SW480 (cell line): ENCODE measurements at places on chromosomes 6 and 20.

DNA sequence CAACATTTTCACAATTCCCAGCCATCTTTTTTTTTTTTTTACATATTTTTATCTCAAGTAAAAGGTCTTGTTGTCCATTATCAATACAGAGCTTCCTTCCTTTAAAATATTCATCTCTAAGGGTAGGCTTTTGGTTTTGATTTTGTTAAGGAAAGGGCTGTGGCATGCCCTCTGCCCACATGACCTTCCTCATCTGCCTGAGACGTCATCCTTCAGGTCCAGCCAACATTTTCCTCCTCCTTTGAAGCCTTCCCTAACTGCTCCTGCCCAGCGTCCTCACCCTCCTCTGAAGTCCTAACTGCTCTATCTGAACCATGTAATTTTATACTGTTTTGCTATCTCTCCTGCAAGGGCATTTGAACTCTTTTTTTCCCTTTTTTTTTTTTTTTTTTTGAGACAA is 73.9 kb upstream of the TGM3 start:
- DNase-seq, result no peak

DNA sequence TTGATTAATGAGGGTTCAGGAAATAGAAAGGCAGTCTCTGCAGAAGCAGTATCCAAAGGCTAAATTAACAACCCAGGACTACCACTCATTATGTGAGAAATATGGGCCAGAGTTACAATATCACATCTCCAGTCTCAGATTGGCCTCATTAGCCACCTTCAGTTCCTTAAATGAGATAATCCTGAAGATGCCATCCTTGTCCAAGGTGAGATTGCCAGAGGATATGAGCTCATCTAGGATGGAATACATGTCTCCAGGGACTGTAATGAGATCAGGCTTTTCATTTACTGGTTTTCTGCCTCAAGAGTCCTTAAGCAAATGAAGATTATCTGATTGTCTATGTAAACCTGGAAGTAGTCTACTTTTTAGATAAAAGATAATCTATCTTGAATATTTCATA is 196.3 kb downstream of the FUT9 start:
- DNase-seq, result no peak

GRCh38 chr6:100740439-100740838 is 140.7 kb downstream of the ASCC3 start:
- DNase-seq, result no peak

DNA sequence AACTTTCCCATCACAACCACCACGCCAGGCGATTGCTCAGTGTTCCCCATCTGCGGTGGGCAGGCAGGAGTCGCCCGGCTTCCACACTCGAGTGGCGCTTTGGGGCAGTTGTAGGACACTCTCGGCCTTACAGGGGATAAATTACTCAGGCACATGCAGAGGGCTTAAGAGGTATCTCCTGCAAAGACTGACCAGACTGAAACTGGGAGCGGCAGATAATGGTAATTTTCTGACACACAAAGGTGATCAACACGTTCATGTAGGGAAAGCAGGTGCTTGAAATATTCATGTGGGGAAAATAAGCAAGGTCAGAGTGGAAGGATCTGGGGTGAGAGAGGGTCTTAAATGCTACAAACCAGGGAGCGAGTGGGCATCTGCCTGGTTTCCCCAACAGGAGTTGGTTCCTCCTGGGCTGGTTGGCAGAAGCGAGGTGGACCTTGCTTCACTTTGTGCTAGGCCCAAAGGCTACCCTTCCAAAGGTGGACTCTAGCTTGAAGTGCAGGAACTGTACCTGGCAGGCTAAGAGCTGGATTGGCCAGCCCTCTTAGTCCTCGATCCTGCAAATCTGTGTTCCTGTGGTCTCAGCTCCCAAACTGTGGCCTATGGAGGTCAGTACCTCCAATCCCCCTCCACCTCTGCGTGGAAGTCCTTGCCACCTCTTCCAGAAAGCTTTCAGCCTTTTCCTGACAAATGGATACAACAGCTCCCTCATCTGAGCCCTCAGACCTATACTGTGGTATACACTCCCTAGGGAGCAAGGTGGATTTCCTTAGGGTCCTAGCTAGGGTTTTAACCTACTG is 16.7 kb downstream of the PLAGL2 start:
- no peak for DNase-seq

GRCh38 chr6:146892613-146893401 is 294.0 kb downstream of the ADGB start:
- DNase-seq, result no peak

DNA sequence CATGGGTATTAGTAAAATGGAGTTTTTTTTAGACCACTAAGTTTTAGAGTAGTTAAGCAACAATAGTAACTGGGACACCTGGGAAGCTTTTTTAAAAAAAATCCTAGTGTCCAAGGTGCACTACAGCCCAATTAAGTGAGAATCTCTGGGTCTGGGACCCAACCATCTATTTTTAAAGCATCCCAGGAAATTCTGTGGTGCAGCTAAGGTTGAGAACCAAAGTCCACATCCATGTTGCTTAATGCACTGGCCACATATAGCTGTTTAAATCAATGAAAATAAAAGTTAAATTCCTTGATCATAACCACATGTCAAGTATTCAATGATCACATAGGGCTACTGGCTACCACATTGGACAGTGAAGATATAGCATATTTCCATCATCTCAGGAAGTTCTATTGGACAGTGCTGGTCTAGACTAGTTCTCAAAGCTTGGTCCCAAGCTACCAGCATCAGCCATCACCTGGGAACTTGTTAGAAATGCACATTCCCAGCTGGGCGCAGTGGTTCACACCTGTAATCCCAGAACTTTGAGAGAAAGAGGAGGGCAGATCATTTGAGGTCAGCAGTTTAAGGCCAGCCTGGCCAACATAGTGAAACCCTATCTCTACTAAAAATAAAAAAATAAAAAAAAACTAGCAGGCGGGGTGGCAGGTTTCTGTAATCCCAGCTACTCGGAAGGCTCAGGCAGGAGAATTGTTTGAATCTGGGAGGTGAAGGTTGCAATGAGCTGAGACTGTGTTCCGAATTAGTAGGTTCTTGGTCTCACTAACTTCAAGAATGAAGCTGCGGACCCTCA is 12.7 kb downstream of the KIF13A start:
- no peak for DNase-seq

GRCh38 chr6:97703661-97704060 is 420.6 kb upstream of the MMS22L start:
- no peak for DNase-seq

GRCh38 chr6:149118737-149119653 is 198.5 kb upstream of the TAB2 start:
- no peak for DNase-seq

- DNase-seq, result no peak
Measured at GRCh38 chr6:148306286-148306685, 36.4 kb upstream of the SASH1 start.

DNA sequence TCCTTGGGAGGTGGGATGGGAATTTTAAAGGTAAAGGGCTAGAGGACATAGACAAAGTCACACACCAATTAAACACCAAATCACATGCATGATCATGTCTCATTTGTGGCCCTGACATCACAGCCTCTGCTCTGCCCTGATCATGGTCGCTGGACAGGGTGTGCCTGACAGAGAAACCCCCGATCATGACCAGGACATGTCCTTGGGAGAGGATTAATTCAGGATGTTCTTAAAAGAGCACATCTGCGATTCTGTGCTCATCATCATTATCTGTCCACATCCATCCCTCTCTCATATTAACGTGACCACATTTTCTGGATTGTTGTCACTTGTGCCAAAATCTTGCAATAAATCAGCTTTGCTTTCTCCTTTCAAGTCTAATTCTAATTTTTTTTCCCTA is 7.7 kb upstream of the PBOV1 start:
- DNase-seq, result no peak

DNA sequence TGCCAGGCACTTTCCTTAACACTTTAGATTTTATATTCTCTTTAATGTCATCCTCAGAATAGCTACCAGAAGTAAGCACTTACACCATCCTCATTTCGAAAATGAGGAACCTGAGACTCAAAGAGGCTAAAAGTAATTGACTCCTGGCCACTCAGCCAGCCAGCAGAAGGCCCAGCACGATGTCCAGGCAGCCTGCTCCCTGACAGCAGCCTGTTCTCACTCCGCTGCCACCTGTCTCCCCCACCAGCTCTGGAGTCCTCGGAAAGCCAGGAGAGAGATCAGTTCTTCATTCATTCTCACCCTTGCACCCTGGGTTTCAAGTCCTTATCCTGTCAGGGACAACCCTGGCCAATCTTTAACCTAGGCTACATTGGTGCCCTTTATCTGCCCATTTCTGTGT is 174.0 kb downstream of the SASH1 start:
- no peak for DNase-seq

GRCh38 chr6:154931711-154932424 is 63.2 kb upstream of the TIAM2 start:
- peak; percentile 53 for DNase-seq

DNA sequence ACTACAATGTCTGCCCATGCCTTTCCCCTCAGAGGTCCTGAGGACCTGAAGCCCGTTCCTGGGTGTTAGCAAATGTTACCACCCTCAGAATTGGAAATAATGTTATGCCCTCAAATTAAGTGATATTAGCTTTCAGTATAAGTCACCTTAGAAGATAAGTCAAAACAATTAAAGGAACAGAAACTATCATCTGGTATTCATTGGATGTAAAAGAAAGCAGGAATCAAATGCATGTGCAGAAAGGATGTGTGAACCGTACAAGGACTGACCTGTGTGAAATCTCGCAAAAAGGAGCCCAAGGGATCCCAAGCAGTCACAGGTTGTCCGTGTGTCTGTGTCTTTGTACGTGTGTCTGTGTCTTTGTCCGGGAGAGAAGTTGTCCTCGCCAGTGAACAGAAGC is 51.6 kb upstream of the TAB2 start:
- no peak for DNase-seq
